ENCODE measurements at places on chromosomes 7 and 10.

DNA sequence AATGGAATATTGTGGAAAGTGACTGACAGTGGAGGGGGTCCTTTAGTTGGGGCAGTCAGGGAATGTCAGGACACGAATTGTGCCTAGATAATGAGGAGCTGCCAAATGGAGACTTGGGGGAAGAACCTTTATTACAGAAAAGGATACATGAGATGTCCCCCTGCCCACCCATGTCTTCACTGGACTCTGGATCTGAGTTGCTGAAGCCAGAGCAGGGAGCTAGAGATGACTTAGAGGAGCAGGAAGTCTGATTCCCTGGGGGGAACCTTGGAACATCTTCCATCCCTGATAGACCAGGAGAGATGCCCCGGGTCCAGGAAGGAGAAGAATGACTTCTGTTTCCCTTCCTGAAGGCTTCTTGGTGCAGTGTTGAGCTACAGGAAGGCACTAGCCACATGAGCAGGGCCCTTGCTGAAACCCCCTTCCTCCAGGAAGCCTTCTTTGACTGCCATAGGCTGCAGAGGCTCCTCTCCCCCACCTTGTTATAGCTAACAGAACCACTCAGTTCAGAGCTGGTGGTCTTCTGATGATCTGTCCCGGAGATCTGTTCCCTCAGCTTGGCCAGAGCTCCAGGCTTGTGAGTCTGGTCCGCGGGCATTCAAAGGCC lies 747 bp upstream of the NEURL1 start:
- no peak for DNase-seq

GRCh38 chr10:11145495-11145855 lies 127.8 kb downstream of the CELF2 start:
- DNase-seq, result no peak

GRCh38 chr10:88608052-88608732 lies 21.6 kb downstream of the LIPJ start:
- no peak for DNase-seq

DNA sequence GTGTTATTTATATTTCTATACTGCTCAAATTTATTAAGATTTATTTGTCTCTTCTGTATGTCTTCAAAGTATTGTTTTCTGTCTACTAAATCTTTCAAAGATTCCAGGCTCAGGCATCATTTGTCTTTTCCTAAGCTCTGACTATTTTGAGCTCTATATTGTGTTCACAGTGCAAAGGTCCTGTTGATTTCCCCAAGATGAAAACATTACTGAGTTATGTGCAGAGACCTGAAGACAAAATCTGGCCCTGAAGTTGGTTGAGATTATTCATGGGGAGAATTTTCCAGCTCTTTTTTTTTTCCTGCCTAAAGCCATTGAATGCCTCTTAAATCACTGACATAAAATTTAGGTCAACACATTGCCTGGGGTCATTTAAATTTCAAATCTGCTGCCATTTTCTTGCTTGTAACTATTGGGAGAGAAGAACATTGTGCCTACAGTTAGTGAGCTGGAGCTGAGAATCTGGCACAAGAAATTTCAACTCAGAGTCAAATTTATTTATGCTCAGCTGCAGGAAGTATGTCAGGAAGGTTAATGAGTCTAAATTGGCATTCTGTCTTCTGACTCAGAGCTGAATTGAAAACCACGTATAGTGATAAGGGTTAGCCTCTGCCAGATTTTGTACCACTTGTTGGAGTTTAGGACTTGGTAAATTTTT lies 31.6 kb downstream of the CSTF2T start:
- DNase-seq, result no peak

- DNase-seq, result no peak
Measured at GRCh38 chr10:126124046-126124445, 227.7 kb downstream of the FANK1 start.

DNA sequence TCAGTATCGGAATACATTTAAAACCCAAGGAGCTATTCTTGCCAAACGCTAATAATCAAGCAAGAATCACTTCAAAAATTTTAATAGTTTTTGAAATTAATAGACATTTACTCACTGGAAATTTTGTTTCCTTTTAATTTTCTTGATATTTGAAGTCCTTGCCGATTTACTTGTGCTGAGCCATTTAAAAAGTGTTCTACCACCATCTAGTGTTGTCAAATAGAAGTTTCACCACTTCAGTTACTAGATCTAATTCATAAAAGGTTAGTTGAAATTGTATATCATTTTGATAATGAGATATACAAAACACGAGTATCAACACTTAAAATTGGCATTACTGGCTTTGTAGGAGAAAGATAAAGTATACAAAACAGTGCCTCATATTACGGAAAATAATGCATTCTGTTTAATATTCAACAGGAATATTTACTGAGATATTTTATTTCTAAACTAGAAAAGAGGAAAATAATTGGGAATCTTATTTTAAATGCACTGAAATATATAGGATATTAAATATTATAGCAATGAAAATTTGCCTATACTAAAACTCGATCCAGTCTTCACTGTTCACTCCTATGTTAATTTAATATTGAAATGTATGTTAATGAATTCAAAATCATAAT lies 664.8 kb upstream of the SEMA3D start:
- no peak for DNase-seq

- no peak for DNase-seq
Measured at GRCh38 chr7:23358152-23358674, 59.1 kb downstream of the MALSU1 start.

- peak; percentile 89 for DNase-seq
Measured at GRCh38 chr10:44959247-44960087, at the start of gene RASSF4. Gene RASSF4, plus strand, starts transcription at chr10:44959802. Its CDS starts 10,401 bp downstream, at chr10:44970203.

GRCh38 chr7:22814261-22815208 lies 8.1 kb downstream of the TOMM7 start:
- DNase-seq, result no peak

GRCh38 chr10:15341502-15342128 lies 29.5 kb downstream of the FAM171A1 start:
- no peak for DNase-seq

DNA sequence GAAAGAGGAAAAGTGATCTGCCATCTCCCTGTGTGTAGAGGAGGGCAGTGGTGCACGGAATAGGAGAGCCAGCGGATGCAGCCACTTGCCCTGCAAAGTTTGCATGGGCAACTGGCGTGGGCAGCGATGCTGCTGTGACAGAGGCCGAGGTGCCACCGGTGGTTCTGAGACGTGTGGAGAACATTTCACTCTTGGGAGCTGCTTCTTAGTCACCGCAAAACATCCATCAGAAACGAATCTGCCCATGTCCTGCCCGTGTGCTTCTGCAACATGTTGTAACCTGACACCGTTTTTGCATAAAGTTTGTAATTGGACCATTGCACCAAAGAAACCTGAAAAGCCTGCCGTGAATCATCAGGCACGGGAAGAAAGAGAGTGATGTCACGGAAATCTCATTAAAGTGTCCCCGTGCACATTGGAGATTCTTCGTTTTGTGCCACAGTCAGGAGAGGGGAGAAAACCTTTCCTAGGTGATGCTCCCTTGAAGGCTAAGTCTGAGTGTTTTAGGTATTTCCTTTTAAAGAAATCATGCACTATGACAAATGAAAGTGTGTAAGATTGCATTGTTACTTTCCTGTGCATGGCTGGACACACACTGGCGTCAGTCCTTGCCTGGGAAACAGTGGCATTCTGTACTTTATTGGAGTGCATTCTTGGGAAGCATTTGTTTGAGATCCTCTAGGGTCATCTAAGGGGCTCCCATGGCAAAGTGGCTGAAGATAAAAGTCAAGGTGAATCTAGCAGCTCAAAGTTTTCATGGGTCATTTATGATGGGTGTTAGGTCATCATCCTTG lies 302.6 kb downstream of the KLF6 start:
- DNase-seq, result no peak

DNA sequence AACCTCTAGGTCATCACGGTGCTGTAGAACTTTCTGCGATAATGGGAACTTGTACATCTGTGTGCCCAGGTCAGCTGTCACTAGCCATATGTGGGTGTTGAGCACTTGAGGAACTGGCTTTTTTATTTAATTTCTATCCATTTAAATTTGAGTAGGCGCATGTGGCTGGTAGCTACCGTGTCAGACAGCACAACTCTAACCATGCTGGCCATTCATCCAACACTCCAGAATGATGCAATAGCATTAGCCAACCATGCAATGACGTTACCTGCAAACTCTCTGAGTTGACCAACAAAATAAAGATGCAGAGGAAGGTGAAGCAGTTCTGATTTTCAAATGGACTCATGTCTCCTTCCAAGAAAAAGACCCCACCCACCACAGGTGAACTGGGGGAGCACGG lies 24.4 kb upstream of the CHST15 start:
- DNase-seq, result no peak

GRCh38 chr7:95509199-95509598 lies 23.5 kb downstream of the ASB4 start:
- peak; percentile 1 for DNase-seq

DNA sequence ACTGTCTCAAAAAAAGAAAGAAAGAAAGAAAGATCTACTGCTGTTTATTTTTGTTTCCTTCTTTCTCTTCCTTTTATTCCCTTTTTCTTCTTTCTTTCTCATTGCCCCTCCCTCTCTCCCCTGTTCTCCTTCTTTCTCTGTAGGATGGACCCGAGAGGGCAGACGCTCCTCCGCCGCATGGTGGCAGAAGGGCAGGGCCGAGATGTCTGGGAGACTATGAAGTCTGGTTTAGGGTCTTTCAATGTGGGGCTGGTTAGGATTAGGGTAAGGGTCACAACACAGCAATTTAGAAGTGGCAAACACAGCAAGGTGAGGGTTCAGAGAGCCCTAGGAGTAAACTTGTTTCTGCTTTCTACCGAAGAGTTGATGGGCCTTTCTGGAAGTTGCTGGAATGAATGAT lies 45.7 kb upstream of the RASGEF1A start:
- DNase-seq, result no peak

DNA sequence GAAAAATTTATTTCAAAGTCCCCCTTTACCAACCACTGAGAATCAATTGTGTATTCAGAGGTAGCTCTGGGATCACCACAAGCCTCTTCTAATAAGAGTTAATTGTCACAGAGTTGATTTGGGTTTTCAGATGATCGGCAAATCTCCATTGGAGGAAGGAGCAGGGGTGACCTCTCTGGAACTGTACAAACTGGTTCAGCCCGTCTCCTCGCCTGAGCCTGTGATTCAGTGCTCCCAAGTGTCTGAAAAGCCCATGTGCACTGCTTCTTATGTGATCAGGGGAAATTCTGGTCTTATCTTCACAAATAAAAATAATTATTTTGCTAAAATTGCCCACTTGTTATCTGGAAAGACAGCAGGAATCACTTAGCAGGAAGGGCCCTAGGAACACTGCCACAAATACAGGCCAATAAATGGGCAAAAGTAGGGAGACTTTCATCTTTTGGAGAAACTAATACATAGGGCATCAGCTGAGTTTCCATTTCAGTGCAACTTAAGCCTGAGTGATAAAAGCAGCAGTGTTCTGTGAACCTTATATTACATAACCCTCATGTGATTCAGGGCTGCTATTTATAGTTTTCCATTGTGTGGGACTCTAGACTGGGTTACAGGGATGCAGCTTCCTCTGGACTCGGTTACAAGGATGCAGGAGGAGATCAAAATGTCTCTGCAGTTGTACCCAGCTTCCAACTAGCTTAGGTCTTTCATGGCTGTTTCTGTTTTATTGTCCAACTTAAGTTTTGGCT lies 32.3 kb downstream of the CDK1 start:
- no peak for DNase-seq

GRCh38 chr10:78596556-78596955 lies 472.2 kb upstream of the ZMIZ1 start:
- no peak for DNase-seq
